ENCODE measurements at places on chromosomes 1 and 21.

- DNase-seq, result no peak
Measured at GRCh38 chr1:161733526-161733925, 12.2 kb downstream of the FCRLB start.

DNA sequence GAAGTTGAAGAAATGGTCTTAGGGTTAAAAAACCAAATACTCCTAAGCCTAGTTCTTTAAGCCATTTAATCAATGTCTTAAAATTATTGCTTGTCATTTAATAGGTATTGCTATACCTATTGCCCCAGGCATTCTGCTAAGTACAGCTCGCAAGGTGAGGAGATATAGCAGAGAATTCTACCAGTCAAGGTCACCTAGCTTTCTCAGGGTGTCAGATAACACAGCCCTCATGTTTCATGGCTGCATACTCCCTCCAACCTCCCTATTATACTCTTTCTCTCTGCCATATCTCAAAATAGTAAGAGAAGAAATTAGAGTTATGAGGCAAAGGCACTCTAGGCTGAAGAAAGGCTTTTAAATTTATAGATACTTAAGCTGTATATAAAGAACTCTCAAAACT lies 68.4 kb upstream of the GPR88 start:
- no peak for DNase-seq

DNA sequence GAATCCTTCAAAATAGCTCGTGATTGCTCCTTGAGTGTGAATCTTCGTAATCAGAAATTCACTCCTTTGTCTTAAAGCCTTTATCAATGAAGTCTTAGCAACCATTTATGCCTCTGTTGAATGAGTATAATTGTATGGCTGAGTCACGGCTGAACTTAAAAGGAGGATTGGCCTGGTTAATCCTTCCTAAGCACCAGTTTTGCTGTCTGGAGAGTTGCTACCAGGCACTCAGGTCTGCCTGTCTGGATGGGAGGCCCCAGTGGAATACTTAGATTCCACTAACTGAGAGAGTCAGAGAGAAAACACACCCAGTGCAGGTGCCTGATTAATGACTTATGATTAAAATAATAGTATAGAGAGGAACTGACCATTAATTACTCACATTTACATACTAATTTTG lies 7.6 kb upstream of the HHAT start:
- DNase-seq, result no peak

DNA sequence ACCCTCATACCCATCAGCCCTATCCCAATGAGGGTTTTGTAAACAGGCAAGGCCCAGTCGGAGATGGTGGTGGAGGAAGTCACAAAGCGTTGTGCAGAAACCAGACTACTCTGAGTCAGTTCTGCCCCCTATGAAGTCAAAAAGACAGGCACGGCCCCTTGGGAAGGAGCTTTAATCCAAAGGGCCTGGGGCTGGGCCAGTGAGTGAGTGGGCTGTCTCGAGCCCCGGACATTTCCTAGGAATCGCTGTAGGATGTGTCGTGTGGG lies 442 bp upstream of the AHCYL1 start:
- no peak for DNase-seq

DNA sequence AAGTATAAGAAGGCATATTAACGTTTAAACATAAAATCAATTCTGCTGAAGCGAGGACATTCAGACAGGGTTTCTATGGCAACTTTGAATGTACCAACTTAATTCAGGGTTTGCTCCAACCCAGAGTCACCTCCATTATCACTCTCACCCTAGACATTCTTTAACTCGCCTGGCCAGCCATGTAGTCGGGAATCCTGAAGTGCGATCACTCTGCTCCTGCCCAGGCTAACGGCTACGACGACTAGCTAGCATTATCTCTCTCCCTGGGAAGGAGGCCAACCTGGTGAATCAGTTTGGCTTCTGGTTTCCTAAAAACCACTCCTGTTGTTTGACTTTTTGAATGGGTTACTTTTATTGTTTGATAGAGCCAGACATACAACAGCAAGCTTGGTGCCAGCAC lies 38.9 kb upstream of the ZBTB18 start:
- DNase-seq, result no peak

GRCh38 chr1:201941420-201942128 lies 4.8 kb downstream of the LMOD1 start:
- no peak for DNase-seq

GRCh38 chr1:95551201-95551600 lies 317.2 kb downstream of the RWDD3 start:
- DNase-seq, result no peak

- no peak for DNase-seq
Measured at GRCh38 chr21:21750124-21750825, 752.1 kb downstream of the NCAM2 start.

GRCh38 chr1:177273141-177273540 lies 102.4 kb downstream of the BRINP2 start:
- DNase-seq, result no peak

DNA sequence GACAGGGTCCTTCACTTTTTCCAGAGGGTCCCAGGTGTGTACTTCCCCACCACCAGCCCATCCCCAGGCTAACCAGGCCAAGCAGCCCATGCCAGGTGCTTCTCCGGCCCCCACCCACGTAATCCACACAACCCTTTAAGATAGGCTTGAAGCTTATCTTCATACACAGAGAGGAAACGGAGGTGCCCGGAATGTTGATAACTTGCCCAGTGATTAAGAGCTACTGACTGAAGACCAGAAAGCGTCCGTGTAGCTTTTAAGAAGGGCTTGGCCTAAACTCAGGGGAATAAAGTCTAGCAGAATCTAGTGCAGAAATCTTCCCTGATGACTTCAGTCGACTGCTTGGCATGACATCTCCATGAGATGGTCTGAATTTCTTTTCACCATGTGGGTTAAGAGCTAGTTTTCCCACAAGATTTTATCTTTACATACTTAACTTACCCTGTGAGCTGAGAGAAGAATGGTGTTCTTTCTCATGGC lies 138.7 kb downstream of the GALNT2 start:
- DNase-seq, result no peak

DNA sequence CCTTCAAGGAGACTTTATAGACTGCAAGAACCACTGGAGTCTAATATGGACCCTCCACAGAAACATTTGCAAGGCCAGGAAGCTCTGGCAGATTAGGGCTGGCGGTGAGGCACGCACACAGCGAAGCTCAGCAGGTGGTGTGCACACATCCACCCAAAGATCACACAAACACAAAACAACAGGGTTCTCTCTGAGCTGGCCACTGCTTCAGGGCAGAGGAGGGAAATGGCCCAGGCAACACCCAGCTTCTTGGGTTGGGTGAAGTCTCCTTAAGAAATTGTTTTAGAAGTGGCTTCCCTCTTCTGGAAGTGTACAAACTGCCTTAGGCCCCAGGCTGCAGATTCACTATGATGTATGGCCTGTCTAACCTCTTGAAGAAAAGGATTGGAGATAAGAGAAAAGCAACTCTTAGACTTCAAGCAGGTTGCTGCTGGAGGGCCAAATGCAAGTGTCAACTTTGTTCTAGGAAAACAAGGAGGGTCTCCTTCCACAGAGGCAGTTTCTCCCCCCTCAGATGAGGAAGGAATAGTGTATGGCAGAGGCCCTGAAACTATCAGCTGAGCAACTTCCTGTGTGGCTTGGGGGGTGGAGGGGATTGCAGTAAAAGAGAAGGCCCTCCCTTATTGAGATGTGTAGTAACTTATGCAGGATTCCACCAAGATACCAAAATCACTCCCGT lies 2.0 kb downstream of the RCSD1 start:
- DNase-seq, result no peak

- no peak for DNase-seq
Measured at GRCh38 chr1:234731569-234732085, 121.6 kb upstream of the IRF2BP2 start.

GRCh38 chr1:235972311-235972689 lies 92.6 kb downstream of the NID1 start:
- DNase-seq, result no peak

DNA sequence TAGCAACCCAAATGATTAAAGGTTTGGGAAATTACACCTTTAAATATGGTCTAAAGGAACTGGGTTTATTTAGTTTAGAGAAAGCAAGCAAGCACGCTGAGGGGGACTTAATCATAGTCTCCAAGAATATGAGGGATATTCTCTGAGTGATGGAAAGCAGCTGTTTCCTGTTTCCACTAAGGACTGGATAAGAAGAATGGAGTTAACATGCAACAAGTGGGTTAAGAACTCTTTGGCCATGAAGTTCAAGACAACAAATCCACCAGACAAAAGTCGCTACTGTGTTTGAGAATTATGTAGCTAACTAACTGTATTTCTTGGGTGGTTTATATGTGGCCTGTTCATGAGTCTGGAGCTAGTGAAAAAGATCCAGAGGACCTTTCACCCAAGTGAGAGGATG lies 85.7 kb downstream of the TGFB2 start:
- DNase-seq, result no peak

- DNase-seq, result no peak
Measured at GRCh38 chr1:52792036-52792435, 50.5 kb upstream of the ZYG11A start.

DNA sequence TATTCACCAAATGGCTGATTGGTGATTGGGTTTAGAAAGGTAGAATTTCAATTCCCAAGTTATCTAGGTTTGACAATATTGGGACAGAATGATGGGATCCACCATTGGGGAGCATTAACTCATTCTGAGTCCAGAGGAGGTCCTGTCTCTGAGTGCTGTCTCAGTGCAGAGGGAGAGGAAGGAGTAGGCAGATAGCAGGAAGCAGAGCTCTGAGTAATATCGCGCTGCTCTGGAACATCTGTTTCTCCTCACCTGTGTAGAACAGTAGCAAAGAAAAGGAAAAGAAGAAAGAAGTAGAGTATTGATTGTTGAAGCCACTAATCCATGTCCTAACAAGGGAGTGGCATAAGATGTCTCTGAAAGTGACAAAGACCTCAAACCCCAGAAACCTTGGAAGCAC lies 1657.8 kb downstream of the MRPL39 start:
- DNase-seq, result no peak

- no peak for DNase-seq
Measured at GRCh38 chr1:178166429-178167024, 72.6 kb downstream of the RASAL2 start.

DNA sequence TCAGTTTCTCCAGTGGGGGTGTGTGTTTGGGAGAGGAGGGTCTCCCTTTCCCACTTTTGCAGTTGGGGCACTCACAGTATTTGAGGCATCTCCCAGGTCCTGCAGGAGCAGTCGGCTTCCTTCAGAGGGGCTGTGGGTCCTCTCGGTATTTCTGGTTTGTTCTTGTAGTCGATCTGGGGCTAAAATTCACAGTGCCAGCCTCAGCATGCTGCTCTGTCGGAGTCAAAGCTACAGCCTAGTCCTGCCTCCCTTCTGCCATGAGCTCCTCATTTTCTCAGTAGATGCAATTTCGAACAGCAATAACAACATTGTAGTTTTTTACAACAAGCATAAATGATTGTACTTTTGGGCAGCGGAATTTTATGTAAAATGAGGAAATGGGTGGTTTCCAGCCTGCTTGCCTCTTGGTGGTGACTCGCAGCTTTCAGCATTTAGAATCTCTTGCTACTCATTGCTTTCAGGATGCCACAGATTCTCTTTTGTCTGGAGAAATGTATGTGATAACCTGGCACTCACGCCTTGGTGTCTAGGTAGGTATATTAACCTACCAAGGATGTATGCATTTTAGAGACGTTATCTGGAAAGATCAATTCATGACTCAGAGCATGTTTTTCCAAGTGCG lies 82.4 kb upstream of the C21orf91 start:
- no peak for DNase-seq

GRCh38 chr1:234342774-234343173 lies 30.5 kb upstream of the COA6 start:
- DNase-seq, result no peak

DNA sequence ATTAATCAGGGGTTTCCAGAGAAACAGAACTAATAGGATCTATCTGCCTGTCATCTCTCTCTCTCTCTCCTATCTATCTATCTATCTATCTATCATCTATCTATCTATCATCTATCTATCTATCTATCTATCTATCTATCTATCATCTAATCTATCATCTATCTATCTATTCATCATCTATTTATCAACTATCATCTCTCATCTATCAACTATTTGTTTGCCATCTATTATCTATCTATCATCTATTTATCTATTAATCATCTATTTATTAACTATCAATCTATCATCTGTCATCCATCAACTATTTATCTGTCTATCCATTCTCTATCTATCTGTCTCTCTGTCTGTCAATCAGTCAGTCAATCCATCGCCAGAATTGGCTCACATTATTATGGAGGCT lies 70.0 kb upstream of the MRPS6 start:
- no peak for DNase-seq

GRCh38 chr1:61782771-61783170 lies 40.5 kb downstream of the PATJ start:
- no peak for DNase-seq

DNA sequence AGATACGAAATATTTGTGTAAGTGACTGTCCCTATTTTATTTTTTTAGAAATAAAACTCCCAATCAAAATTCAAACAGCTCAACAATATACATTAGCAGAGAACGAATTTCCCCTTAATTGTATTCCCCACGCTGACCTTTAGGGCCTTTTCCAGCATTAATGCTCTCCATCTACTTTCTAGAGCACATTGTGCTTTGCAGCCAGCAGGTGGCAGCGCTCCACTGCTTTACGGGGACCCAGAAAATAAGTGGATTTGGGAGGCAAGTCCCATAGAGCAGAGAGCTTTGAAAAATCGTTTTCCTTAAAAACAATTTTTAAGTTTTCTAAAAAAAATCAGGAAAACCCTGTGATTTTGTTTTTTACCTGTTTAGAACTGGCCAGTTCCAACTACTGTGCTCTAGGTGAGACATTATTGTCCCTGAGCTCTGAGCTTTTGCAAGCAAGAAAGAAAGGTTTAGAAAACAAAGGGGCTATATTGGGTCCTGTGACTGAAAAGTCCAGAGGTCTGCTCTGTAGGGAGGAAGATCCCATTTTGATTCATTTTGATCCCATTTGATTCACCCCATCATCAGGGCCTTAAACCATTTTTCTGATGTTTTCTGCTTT lies 144.4 kb upstream of the ZNF644 start:
- no peak for DNase-seq

- DNase-seq, result no peak
Measured at GRCh38 chr1:172738389-172738788, 79.5 kb downstream of the FASLG start.

- peak; percentile 71 for DNase-seq
Measured at GRCh38 chr1:244863491-244864252, 671 bp downstream of the HNRNPU start.

- no peak for DNase-seq
Measured at GRCh38 chr1:213256438-213257087, 205.5 kb downstream of the RPS6KC1 start.

DNA sequence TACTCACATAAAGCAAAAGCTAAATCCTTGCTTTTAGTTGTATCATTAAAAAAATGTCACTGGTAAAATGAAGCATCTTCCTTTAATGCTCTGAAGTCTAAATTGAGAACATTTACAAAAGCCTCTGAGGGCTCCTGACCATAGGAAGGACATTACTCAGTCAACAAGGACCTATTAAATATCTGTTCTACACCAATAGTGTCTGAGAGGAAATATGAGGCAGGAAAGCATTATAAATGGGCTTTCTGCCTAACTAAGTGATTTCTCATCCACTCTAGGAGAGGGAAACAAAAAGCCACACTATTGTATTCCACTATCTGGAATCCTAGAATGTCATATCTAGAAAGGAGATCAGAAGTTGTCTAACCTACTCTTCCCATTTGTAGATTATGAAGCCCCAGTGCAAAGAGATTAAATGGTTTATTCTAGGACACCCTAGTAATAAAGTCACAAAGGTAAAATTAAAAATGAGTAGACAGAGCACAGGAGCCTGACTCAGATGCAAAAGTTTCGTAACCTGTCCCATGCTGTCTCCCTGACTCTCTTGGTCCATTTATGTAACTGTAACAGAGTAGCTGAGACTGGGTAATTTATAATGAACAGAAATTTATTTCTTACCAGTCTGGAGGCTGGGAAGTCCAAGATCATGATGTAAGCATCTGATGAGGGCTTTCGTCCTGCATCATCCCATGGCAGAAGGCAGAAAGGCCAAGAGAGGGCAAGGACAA lies 17.6 kb downstream of the RGS1 start:
- no peak for DNase-seq

Data from type B pancreatic cell (in vitro differentiated cells).